ENCODE measurements at places on chromosomes 2 and 18. TPM values are rescaled to one million over a fixed set of nuclear protein-coding genes. Genes with fewer than 3 reads are reported as not detected.

POTEC gene
- not detected for total RNA-seq

NYAP2 gene
- total RNA-seq = 0.52 TPM

ACAA2 gene
- total RNA-seq = 77.2 TPM

ZNF24 gene
- 27.1 TPM for total RNA-seq

FARSB gene
- total RNA-seq = 18.8 TPM

CIDEA gene
- 2.1 TPM for total RNA-seq

FOXI3 gene
- not detected for total RNA-seq

EHD3 gene
- 2.6 TPM for total RNA-seq

UGT1A7 gene
- total RNA-seq = not detected

FER1L5 gene
- total RNA-seq = 0.52 TPM

DYNAP gene
- total RNA-seq = not detected

DSG2 gene
- total RNA-seq = 2.6 TPM

GPR155 gene
- total RNA-seq = 3.1 TPM

PROKR1 gene
- total RNA-seq = 0.52 TPM

CSRNP3 gene
- total RNA-seq = 18.8 TPM

SP100 gene
- total RNA-seq = 24.0 TPM

DPP4 gene
- 24.0 TPM for total RNA-seq

CXCR2 gene
- under 0.01 TPM for total RNA-seq

ST3GAL5 gene
- 24.5 TPM for total RNA-seq

AFF3 gene
- total RNA-seq = 8.4 TPM

ANKRD30BL gene
- not detected for total RNA-seq

PLCL1 gene
- 12.5 TPM for total RNA-seq

NAT8 gene
- not detected for total RNA-seq

REG3G gene
- not detected for total RNA-seq
